Karpas-422 (cell line): ENCODE measurements at places on chromosomes 16 and 17. TPM values are rescaled to one million over a fixed set of nuclear protein-coding genes. Genes with fewer than 3 reads are reported as not detected.

The CACNG5 gene
- not detected in 2 replicates for total RNA-seq

The PGAP3 gene
- 10.6 and 20.2 TPM in 2 replicates for total RNA-seq

The SOX9 gene
- total RNA-seq: 26.4 and 30.3 TPM in 2 replicates

The XPO6 gene
- total RNA-seq: 136 and 158 TPM in 2 replicates

The BICDL2 gene
- total RNA-seq: not detected in 2 replicates

The PITPNM3 gene
- 0.04 and 0.43 TPM in 2 replicates for total RNA-seq

The RAB40C gene
- total RNA-seq: 5.9 and 11.3 TPM in 2 replicates

The CEP20 gene
- 19.6 and 45.3 TPM in 2 replicates for total RNA-seq

The TBC1D3D gene
- total RNA-seq: not detected in 2 replicates

The KCNJ18 gene
- total RNA-seq: not detected in 2 replicates

The IGSF6 gene
- 0.29 and 0.56 TPM in 2 replicates for total RNA-seq

The SECTM1 gene
- 0.72 TPM in 1 of 2 replicates, not detected in the other for total RNA-seq

The C17orf67 gene
- total RNA-seq: 0.32 TPM in 1 of 2 replicates, not detected in the other

The COG8 gene
- 43.6 and 49.2 TPM in 2 replicates for total RNA-seq
